ENCODE measurements at places on chromosomes 4 and X. TPM values are rescaled to one million over a fixed set of nuclear protein-coding genes. Genes with fewer than 3 reads are reported as not detected.

The SSX2B gene
- total RNA-seq: not detected

- DNase-seq: no peak
These were observed 32.7 kb downstream of the TBC1D14 start for GRCh38 chr4:6942238-6942800.

- DNase-seq: peak; percentile 87
These were observed 2.5 kb upstream of the PDGFRA start for GRCh38 chr4:54226404-54227255.

The TBC1D1 gene
- total RNA-seq: 48.0 TPM

DNA sequence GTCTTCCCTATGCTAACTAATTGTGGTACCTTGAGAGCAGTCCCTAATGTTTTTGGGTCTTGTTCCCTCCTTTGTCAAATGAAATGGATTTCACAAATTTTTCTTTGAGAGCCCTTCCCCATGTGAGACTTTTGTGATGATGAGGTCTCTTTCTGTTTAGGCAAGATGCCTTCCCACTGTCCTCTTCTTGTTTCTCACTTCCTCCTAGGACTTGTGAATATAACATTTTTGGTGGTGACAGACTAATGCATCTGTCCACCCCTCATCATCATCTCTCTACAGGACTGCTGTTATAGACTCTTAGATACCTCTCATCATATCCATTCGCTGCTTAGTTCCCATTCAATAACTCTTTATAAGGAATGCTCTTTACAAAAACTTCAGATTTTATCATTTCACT, 8.7 kb upstream of the ANK2 start:
- DNase-seq: no peak

The IL13RA2 gene
- total RNA-seq: 1.5 TPM

The NPY5R gene
- total RNA-seq: 0.36 TPM

The IL15 gene
- total RNA-seq: 11.5 TPM

The RBMX gene
- total RNA-seq: 153 TPM

- no peak for DNase-seq
These were observed 42.5 kb upstream of the LEF1 start for GRCh38 chr4:108210989-108211835.

DNA sequence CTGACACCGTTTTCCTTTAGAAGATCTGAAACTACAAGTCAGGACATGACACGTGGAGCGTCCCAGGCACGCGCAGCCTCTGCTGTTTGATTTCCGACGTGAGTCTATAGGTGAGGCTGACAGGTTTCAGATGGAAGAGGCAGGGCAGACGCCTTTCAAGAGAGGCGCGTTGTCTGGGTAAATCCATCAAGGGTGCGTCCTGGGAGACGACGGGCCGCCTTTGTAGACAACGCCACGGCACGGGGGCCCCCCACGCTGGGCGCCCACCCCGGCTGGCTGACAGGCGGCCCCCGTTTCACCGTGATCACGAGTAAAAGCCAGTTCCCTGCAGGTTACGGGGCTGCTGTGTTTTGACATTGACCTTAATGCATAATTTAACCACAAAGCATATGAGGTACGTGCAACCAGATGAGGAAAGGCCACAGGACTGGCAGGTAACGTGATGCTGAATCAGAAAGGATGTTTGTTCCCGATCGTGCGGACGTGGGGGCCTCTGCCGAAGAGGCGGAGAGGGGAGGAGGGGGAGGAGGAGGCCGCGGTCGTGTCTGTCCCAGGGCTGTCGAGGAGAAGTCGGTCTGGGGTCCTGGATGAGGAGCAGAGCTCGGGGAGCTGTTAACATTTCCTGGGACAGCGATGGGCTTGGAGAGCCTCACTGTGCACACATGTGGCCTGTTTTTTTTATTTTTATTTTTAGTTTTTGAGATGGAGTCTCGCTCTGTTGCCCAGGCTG, 51.1 kb upstream of the PPP2R3B start:
- DNase-seq: no peak

GRCh38 chr4:70945046-70945445, 42.9 kb downstream of the MOB1B start:
- DNase-seq: no peak
